Transverse colon (tissue), 4 donors: ENCODE measurements at places on chromosomes 5 and 9. TPM values are rescaled to one million over a fixed set of nuclear protein-coding genes. Genes with fewer than 3 reads are reported as not detected.

GRCh38 chr5:121795511-121795910, 56.2 kb upstream of the FTMT start:
- DNase-seq: no peak
- H3K27me3 ChIP-seq: no peaks in the 10 kb centered on the region
- H3K4me1 ChIP-seq: no peaks in the 10 kb centered on the region
- no peaks in the 10 kb centered on the region for H3K36me3 ChIP-seq

- no peaks in the 10 kb centered on the region for H3K4me1 ChIP-seq
- no peak overlapping the region for H3K27ac ChIP-seq
- no peaks in the 10 kb centered on the region for H3K36me3 ChIP-seq
- no peak for DNase-seq
These were observed 14.3 kb downstream of the GEMIN5 start for GRCh38 chr5:154923441-154924430.

GRCh38 chr9:125375820-125376219, 114.2 kb downstream of the GAPVD1 start:
- no peak overlapping the region for H3K27ac ChIP-seq
- no peaks in the 10 kb centered on the region for H3K27me3 ChIP-seq
- H3K36me3 ChIP-seq: no peaks in the 10 kb centered on the region
- DNase-seq: no peak
- no peak overlapping the region for H3K4me3 ChIP-seq
- H3K4me1 ChIP-seq: peaks cover 7% of the 10 kb centered on the region

- no peak overlapping the region for H3K27ac ChIP-seq
- H3K27me3 ChIP-seq: no peaks in the 10 kb centered on the region
- H3K36me3 ChIP-seq: no peaks in the 10 kb centered on the region
- H3K4me1 ChIP-seq: no peaks in the 10 kb centered on the region
- DNase-seq: no peak
- no peak overlapping the region for H3K4me3 ChIP-seq
These were observed 148.4 kb downstream of the NFIB start for GRCh38 chr9:14165376-14166035.

- no peak overlapping the region for H3K4me3 ChIP-seq
- DNase-seq: no peak
- no peak overlapping the region for H3K27ac ChIP-seq
- no peaks in the 10 kb centered on the region for H3K27me3 ChIP-seq
These were observed 434.5 kb upstream of the TRPC7 start for GRCh38 chr5:136799806-136800372.

DNA sequence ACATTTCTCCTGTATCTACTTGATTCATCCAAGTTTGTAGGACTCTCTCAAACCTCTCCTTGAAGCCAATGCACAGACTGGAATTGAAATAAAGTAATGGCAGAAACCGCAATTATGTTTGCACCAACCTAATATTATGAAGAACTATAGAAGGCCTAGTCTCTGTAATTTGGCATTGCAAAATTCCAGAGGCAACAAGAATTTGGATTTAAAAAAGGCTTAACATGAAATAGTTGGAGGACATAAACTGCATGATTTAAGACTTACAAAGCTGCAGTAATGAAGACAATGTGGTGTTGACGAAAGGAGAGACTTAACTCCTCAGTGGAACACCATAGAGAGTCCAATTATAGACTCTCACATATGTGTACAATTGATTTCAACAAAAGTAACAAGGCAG, 117.8 kb upstream of the MINAR2 start:
- H3K4me3 ChIP-seq: no peak overlapping the region
- no peaks in the 10 kb centered on the region for H3K27me3 ChIP-seq
- DNase-seq: no peak

DNA sequence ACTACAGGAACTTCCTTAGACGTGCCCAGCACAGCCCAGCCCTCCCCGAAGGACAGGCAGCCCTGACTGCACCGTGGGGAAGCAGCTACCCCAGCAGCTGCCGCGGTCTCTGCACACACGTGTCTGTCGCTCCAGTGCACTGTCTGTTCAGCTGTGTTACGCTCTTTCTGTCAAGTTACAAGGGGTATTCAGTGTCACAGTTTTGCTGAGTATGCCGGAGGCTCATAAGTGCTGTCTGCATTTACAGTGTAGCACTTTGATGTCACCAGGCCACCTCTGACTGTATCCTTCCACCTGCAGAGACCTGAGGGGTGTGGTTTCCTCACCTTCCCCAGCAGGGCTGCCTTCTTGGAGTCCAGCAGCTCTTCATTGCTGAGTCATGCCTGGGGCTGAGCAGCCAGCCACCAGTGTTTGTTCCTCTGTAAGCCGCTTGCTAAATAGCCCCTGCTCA, 126.8 kb downstream of the EHMT1 start:
- no peak overlapping the region for H3K4me3 ChIP-seq
- H3K4me1 ChIP-seq: peaks cover under 1% of the 10 kb centered on the region
- H3K27me3 ChIP-seq: no peaks in the 10 kb centered on the region
- peak overlapping the region; percentile 68 for H3K27ac ChIP-seq
- peaks cover 10% of the 10 kb centered on the region for H3K36me3 ChIP-seq

GRCh38 chr9:114690308-114690707, 8.3 kb upstream of the TEX48 start:
- H3K4me3 ChIP-seq: no peak overlapping the region
- DNase-seq: no peak
- H3K4me1 ChIP-seq: peaks cover 4% of the 10 kb centered on the region
- no peaks in the 10 kb centered on the region for H3K36me3 ChIP-seq

GLDC gene
- total RNA-seq: 0.41 TPM

INSL4 gene
- not detected for total RNA-seq

NRARP gene
- 92.0 TPM for total RNA-seq

ATP6V1G1 gene
- total RNA-seq: 144 TPM

PCDHGA11 gene
- 5.8 TPM for total RNA-seq

SPOCK1 gene
- 11.5 TPM for total RNA-seq
